Activated CD4-positive, alpha-beta T cell treated with anti-CD3 and anti-CD28 coated beads, Interleukin-2, amount 50 U/mL, for 24 hours (primary cell): ENCODE measurements at places on chromosomes 2 and 18.

- no peak for DNase-seq
Observed at GRCh38 chr2:159003555-159003954, 35.1 kb downstream of the TANC1 start.

DNA sequence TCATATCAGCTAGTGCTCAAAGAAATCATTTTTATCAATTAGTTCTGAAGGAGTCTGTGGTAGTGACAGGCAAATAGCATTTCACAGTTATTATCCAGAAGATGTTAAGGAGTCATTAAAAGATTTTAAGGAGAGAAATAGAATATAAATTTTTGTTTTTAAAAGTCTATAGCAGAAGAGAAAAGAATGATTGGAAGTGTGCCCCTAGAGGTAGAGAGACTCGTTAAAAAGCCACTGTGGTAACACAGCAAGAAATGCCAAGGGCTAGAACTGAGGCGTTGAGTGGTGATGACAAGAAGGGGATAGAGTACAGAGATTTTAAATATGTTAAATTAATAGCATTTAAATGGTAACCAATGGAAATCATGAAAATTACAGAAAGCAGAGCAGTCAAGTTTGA is 78.3 kb downstream of the VWC2L start:
- DNase-seq = no peak

DNA sequence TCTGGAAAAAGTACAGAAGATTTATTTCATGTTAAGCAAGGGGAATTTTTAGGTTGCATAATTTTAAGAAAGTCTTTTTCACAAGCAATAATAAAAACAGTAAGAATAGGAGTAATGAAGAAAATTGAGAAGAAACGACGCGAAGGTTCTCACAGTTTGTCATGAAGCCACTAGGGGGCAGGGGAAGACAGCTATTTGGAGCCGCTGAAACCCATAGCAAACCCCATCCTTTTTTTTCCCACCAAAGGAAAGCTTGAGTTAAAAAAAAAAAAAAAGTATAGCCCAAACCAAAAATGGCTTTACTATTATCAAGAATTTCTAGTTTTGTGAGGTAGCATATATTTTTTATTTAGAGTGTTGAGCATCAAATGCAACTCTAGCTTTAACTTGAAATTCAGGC is 300.9 kb downstream of the PHLPP1 start:
- peak; percentile 36 for DNase-seq

GRCh38 chr2:37375741-37376288 is 31.4 kb downstream of the QPCT start:
- DNase-seq = no peak

GRCh38 chr2:193843675-193844074 is 1648.9 kb upstream of the TMEFF2 start:
- no peak for DNase-seq

DNA sequence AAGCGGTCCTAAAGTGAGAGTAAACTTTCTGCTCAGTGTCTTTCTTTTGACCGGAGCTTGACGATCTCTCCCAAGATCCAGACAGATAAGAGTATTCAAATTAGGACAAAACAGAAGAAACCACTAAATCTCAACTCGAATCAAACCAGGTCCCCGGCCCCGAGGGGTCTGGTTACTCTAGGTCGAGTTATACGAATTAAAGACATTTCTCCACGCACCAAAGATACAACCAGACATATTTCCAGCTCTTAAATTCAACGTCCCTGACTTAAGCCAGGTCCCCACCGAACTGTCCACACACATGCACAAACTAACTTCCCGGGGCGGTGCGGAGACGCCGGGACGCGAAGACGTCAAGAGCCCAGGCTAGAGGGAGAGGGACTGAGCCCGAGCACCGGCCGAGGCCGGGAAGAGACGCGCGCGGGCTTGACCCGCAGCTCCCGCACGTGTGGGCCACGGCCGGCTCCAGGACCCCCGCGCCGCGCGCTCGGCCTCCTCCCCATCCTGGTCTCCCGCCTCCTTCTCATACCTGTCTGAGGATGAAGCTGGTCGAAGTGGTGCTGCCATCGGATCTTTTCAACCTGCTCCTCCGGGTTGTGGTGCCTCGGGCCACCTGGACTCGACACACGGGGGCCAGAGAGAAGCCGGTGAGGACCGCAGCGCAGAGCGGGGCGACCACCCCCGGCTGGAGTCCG is 896 bp downstream of the CACNB4 start:
- no peak for DNase-seq

GRCh38 chr2:56784046-56784445 is 600.3 kb downstream of the CCDC85A start:
- no peak for DNase-seq

- peak; percentile 21 for DNase-seq
Observed at GRCh38 chr2:100730290-100730868, 89.6 kb upstream of the NPAS2 start.

- no peak for DNase-seq
Observed at GRCh38 chr2:21567395-21567794, 443.6 kb downstream of the TDRD15 start.

DNA sequence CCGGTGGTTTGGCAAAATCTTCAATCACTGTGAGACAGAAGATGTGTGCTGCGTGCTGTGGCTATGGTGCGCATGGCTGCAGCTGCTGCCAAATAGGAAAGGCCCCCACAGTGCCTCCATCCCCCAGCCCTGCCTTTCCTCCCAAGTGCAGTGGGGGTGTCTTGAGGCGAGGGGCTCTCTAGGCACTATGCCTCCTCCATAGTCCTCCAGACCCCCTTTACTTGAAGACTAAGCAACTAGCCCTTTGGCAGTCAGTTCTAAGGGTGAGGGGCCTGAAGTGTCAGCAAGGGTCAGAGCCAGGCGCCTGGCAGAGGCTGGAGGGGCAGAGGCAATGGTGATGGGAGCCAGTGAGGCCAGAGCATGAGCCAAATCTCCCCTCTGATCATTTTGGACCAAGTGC is 13.6 kb upstream of the TMEM185B start:
- no peak for DNase-seq

DNA sequence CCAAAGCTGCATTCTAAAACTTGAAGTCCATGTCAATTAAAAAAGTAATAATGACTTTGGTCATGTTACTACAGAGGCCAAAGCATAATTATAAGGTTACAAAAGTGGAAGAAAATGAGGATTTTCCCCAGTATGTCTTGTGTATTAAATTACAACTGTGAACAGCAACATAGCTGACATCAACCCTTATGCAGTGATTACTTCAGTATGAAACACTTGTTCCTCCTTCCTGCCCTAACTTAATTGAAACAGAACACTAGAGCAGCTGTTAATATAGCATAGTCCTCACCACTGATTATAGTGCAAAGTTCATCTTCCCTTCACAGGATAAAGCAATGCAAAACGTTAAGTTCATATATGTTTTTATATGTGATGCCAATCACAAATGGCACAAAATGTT is 29.9 kb downstream of the EPB41L3 start:
- DNase-seq = no peak

DNA sequence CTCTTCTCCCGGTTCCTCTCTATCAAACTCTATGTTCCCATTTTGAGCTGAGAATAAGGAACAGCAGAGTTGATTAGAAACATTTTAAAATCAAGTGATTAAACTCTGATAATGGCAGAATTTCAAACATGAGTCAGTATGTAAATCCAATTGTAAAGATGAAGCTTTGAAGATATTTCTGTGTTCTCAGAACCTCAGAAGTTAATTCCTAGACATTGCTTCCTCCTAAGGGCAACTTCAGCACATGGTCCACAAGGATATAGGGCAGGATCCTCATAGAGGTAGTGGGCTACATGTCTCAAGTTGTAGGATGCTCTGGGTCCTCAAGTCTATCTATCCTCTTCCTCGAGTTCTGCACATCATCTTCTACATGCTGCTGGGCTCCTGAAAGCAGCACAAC is 46.3 kb downstream of the QPCT start:
- DNase-seq = no peak

GRCh38 chr2:104635608-104636007 is 218.3 kb upstream of the POU3F3 start:
- no peak for DNase-seq

DNA sequence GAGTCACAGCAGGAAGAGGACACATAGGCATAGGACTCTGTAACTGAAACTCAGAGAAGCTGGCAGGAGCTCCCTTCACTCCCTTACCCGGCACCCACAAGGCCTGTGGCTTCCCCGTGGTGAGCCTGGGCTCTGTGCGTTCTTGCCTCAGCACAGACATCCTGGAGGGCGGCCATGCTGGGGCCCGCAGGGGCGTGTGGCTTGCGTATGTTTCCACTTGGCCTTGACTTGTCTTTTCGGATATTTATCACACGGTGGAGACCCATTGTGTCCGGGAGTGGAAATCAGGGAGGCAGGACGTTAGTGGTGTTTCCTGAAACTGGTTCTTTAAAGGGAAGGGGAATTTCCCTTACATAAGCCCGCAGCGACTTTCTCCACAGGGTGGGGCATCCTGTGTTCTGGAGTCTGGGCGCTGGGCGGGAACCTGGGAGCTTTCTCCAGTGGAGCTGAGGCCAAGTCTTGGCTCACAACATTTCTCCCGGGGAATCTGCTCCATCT is 49.9 kb upstream of the EML6 start:
- DNase-seq = peak; percentile 6

- DNase-seq = no peak
Observed at GRCh38 chr18:7370802-7371201, 139.9 kb downstream of the LRRC30 start.

DNA sequence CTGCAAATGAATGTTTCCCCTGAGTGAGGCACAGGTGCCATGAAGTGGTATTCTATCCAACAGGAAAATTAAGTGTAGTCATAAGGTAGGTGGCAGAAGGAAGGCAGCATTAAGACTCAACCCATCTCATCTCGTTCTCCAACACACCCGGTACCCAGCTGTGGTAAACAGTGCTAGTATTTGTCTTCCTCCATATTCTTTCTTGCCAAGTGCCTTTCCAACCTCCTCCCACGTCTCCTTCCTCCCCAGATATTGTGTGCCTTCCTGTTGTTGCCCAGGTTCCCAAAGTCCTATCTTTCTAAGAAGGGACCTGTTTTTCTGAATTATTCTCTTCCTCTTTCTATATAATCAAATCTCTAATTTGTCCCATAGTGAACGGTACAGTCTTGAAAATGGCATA is 83.5 kb downstream of the CRIM1 start:
- DNase-seq = no peak

GRCh38 chr2:2131075-2131789 is 199.8 kb downstream of the MYT1L start:
- no peak for DNase-seq

DNA sequence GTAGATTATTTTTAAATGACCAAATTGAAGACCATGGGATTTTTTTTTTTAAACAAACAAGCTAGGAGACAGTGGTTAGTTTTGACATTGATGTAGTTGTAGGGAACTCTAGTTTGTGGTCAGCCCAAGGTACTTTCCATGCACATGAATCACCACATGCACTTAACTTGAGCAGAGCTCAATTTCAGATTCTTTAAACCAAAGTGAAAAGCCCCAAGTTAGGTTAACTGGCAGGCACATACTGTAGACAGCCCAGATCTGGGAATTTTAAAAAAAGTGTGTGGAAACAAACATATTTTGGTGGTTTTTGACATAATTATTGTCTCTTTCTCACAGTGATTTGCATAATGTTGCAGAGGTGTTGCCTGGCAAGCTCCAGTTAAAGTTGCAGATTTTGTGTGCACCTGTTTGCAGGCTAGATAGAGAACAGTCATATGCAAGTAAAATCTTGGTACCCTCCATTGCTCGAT is 88.4 kb downstream of the BCL2L11 start:
- DNase-seq = no peak

DNA sequence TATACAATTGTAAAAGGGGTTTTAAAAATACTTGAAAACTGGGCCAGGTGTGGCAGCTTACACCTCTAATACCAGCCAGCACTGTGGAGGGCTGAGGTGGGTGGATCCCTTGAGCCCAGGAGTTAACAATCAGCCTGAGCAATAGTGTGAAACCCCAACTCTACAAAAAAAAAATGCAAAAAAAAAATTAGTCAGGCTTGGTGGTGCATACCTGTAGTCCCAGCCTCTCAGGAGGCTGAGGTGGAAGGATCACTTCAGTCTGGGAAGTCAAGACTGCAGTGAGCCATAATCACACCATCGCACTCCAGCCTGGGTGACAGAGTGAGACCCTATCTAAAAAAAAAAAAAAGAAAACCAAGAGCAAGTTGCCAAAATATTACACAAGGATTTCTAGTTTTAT is 182.7 kb downstream of the UBE2E3 start:
- DNase-seq = no peak

GRCh38 chr2:149579972-149580882 is 7.3 kb downstream of the MMADHC start:
- DNase-seq = no peak
